ENCODE measurements at places on chromosomes 7 and 10. TPM values are rescaled to one million over a fixed set of nuclear protein-coding genes. Genes with fewer than 3 reads are reported as not detected.

- H3K36me3 ChIP-seq = no peaks in the 10 kb centered on the region
- H3K4me1 ChIP-seq = no peaks in the 10 kb centered on the region
- no peaks in the 10 kb centered on the region for H3K27me3 ChIP-seq
Observed at GRCh38 chr7:139851770-139852481, 22.9 kb downstream of the TBXAS1 start.

GRCh38 chr10:42734536-42734935 is 48.1 kb upstream of the BMS1 start:
- H3K27me3 ChIP-seq = no peaks in the 10 kb centered on the region
- no peak overlapping the region for H3K27ac ChIP-seq
- DNase-seq = peak; percentile 66

GRCh38 chr7:25151773-25152172 is 26.7 kb upstream of the CYCS start:
- H3K36me3 ChIP-seq = no peaks in the 10 kb centered on the region
- no peaks in the 10 kb centered on the region for H3K4me1 ChIP-seq
- H3K27me3 ChIP-seq = no peaks in the 10 kb centered on the region

GRCh38 chr10:36515319-36515718 is 610.1 kb upstream of the ANKRD30A start:
- no peaks in the 10 kb centered on the region for H3K27me3 ChIP-seq
- no peak for DNase-seq
- H3K36me3 ChIP-seq = no peaks in the 10 kb centered on the region
- no peaks in the 10 kb centered on the region for H3K4me1 ChIP-seq
- H3K4me3 ChIP-seq = no peak overlapping the region

- H3K36me3 ChIP-seq = no peaks in the 10 kb centered on the region
- no peak for DNase-seq
- peak overlapping the region; percentile 88 for H3K4me3 ChIP-seq
- no peaks in the 10 kb centered on the region for H3K27me3 ChIP-seq
- H3K4me1 ChIP-seq = no peaks in the 10 kb centered on the region
Observed at GRCh38 chr7:2313450-2314208, 612 bp downstream of the SNX8 start.

- peak overlapping the region; percentile 34 for H3K27ac ChIP-seq
- no peaks in the 10 kb centered on the region for H3K36me3 ChIP-seq
- DNase-seq = no peak
- H3K27me3 ChIP-seq = no peaks in the 10 kb centered on the region
- H3K4me1 ChIP-seq = peaks cover 7% of the 10 kb centered on the region
- H3K4me3 ChIP-seq = no peak overlapping the region
Observed at GRCh38 chr10:48439031-48439430, 132.6 kb downstream of the MAPK8 start.

GRCh38 chr10:119197921-119198320 is 9.4 kb upstream of the GRK5 start:
- H3K4me1 ChIP-seq = no peaks in the 10 kb centered on the region
- no peak for DNase-seq

DNA sequence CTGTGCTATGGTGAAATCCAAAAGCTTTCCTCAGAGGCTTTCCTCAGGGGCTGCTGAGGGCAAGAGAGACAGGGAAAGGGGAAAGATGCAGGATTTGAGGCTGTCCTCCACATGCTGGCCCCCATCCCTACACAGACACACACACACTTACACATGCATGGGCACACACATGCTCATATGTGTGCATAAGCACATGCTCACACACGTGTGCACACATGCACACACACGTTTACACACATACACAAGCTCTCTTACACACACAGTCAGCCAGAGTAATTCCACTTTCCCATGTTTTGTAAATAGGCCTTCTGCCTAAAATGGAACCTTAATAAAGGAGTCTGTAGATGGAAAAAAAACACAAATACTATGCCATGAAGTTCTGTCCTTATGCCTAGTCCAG is 312.9 kb downstream of the GRID1 start:
- no peaks in the 10 kb centered on the region for H3K36me3 ChIP-seq
- H3K4me3 ChIP-seq = no peak overlapping the region
- DNase-seq = no peak
- no peaks in the 10 kb centered on the region for H3K4me1 ChIP-seq

GRCh38 chr7:157402911-157403534 is 66.2 kb downstream of the DNAJB6 start:
- H3K27ac ChIP-seq = no peak overlapping the region
- DNase-seq = no peak
- no peaks in the 10 kb centered on the region for H3K4me1 ChIP-seq
- H3K27me3 ChIP-seq = no peaks in the 10 kb centered on the region
- no peak overlapping the region for H3K4me3 ChIP-seq

DNA sequence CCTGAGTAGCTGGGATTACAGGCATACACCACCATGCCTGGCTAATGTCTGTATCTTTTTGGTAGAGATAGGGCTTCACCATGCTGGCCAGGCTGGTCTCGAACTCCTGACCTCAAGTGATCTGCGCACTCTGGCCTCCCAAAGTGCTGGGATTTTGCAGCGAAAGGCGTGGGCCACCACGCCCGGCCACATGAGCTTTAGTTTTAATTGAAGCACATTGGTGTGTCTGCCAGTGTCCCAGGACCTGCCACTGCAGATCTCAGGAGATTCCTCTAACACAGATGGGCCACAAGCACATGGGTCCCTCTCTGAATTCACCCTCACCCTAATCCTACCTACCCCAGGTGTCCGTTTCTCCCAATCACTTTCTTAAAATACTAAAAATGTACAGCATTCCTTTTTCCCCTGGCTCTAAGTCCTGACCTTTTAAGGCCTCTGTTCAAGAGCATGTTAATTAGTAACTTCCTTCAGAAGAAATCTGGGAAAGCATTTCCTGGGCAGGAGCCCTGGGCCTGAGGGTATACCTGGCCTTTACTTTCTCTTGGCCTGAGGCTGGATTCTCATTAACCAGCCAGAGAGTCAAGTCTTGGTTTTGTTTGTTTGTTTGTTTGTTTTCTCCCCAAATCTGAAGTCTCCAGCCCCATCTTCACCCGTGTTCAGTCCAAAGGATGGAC is 82.6 kb downstream of the PRPF18 start:
- no peak overlapping the region for H3K4me3 ChIP-seq
- DNase-seq = no peak
- H3K36me3 ChIP-seq = peaks cover 62% of the 10 kb centered on the region
- no peaks in the 10 kb centered on the region for H3K27me3 ChIP-seq
- no peaks in the 10 kb centered on the region for H3K4me1 ChIP-seq

- H3K4me1 ChIP-seq = no peaks in the 10 kb centered on the region
- peak within 1 kb of the TSS; percentile 49 for H3K27ac ChIP-seq
- H3K36me3 ChIP-seq = no peaks in the 10 kb centered on the region
- H3K27me3 ChIP-seq = no peaks in the 10 kb centered on the region
Observed at GRCh38 chr10:97713339-97713825, at the start of gene MARVELD1. MARVELD1 (plus strand) TSS chr10:97713730; CDS start chr10:97713877, 147 bp downstream.

DNA sequence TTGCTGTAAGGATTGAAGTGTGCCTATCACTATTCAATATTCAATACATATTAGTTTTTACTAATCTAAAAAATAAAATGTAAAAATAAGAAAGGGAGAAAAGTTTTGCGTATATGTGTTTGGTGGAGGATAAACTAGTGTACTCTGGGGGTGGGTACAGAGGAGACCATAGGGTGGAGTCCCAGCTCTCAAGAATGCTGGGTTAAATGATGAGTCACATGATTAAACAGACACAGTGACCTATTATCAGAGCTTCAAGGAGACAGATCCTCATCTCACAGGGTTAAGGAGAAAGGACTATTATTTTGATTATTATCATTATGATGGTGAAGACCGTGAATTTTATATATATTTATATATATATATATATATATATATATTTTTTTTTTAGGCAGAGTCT is 77.5 kb downstream of the AFAP1L2 start:
- DNase-seq = no peak
- no peak overlapping the region for H3K27ac ChIP-seq
- no peak overlapping the region for H3K4me3 ChIP-seq
- H3K27me3 ChIP-seq = no peaks in the 10 kb centered on the region
- H3K36me3 ChIP-seq = no peaks in the 10 kb centered on the region

- no peaks in the 10 kb centered on the region for H3K27me3 ChIP-seq
- H3K36me3 ChIP-seq = no peaks in the 10 kb centered on the region
- no peaks in the 10 kb centered on the region for H3K4me1 ChIP-seq
- no peak for DNase-seq
- no peak overlapping the region for H3K4me3 ChIP-seq
Observed at GRCh38 chr10:127267442-127267841, 71.1 kb upstream of the INSYN2A start.

DNA sequence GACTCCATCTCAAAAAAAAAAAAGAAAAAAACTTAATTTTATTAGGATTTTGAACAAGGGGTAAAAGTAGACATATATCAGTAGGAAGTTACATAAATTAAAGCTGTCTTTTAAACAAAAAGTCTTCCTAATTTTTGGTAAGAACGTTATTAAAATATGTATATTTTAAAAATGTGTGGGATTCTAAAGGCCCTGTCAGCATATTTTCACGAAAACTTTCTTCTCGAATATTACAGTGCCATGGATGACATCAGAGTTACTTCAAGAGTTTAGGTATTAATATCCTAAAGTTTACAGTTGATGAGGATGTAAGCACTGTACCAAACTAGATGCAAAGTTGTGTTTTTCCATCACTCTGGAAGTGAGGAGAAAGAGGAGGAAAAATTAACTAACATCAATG is 820.8 kb downstream of the PCDH15 start:
- no peak overlapping the region for H3K4me3 ChIP-seq
- no peaks in the 10 kb centered on the region for H3K27me3 ChIP-seq
- H3K27ac ChIP-seq = no peak overlapping the region
- DNase-seq = no peak
- H3K4me1 ChIP-seq = no peaks in the 10 kb centered on the region

DNA sequence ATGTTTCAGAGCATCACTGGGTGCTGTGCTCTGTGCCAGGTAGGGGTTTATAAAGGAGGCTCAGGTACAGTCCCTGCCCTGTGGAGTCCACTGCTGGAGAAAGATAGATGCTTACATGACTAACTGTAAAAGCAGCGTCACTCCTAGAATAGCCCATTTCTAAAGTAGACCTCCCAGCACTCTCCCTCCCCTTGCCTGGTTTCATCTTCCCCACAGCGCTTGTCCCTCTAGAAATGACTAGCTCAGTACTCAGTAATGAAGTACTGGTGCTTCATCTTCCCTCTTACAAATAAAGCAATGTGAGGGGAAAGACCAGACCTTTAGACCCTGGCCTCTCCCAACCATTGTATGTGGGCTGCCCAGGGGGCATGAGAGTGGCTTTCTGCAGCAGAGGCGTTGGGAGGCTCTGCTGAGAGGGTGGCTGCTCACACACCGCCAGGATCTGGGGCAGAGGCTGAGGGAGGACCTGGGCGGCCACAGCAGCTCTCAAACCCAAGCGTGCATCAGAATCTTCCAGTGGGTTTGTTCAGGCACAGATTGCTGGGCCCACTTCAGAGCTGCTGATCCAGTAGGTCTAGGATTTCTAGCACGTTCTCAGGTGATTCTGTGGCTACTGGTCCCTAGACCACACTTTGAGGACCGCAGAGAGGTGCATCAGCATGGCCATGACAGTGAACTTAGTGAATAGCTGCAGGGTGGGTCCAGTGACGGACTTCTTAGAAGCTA is 110.3 kb upstream of the ANLN start:
- peaks cover 12% of the 10 kb centered on the region for H3K4me1 ChIP-seq
- H3K36me3 ChIP-seq = no peaks in the 10 kb centered on the region
- H3K4me3 ChIP-seq = no peak overlapping the region
- no peaks in the 10 kb centered on the region for H3K27me3 ChIP-seq
- no peak overlapping the region for H3K27ac ChIP-seq
- DNase-seq = no peak

DNA sequence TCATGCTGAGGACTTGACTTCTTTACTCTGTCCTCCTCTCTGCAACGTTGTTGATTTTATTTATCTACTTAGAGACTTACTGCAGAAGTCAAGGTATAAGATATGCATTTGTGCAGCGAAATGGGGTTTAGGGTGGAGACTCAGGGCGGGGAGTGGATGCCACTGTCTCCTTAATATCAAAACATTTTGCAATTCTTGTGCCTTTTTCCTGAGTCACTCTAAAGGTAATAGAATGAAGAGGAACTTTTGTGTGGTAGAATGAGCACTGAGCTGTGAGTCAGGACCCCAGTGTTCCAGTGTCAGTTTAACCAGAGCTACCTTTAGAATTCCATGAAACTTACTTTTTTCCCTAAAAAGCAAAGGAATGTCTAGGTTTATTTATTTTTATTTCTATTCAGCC is 78.2 kb downstream of the VTI1A start:
- no peaks in the 10 kb centered on the region for H3K27me3 ChIP-seq
- no peaks in the 10 kb centered on the region for H3K36me3 ChIP-seq
- no peak overlapping the region for H3K4me3 ChIP-seq
- H3K27ac ChIP-seq = no peak overlapping the region

Gene ASZ1
- not detected for polyA plus RNA-seq

Gene TAS2R41
- polyA plus RNA-seq = not detected

Gene HACD1
- polyA plus RNA-seq = 3.7 TPM

Gene VPS37D
- 8.2 TPM for polyA plus RNA-seq

Gene MGAM2
- polyA plus RNA-seq = 4.1 TPM

Gene NYAP1
- polyA plus RNA-seq = 3.7 TPM

Gene BAMBI
- 7.6 TPM for polyA plus RNA-seq

Gene TAS2R3
- polyA plus RNA-seq = 0.16 TPM

Data from pancreas (tissue), 10 donors.